Fibroblast of gingiva (primary cell): ENCODE measurements at places on chromosomes 3 and 15.

- no peak for DNase-seq
These were observed 2.3 kb upstream of the HRG start for GRCh38 chr3:186663361-186664118.

DNA sequence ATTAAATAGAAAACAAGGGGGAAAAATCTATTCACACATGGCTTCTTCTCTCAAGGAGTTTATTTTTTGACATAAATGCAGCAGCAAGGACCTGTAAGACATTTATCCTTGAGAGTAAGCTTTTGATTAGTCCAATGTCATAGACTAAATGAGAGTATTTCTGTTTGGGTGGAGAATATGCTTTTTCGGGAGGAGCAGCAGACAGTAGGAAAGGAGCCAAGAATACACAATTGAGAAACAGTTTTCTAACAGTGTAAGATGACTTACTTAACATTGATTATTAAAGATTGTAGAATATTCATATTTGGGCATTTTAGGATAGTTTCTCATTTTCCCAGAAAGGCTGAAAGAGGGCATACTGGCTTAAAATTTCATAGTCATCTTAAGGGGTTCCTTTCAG is 65.9 kb upstream of the PAQR5 start:
- DNase-seq, result no peak

DNA sequence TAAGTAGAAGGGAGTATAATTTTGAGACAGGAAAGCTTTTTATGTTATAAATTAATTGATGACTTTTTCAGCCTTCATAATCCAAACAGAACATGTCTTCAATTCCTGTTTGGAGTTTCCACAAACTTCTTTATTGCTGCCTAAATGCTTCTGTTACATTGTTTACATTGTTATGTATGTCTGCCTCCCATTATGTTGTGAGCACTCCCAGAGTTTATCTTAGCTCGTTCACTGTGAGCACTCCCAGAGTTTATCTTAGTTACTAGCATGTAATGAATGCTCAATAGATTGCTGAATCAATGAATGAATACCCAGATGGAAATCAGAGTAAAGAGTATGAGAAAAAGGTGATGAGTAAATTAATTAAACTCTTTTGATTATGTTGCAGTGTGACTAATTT is 1178.0 kb downstream of the ROBO1 start:
- DNase-seq, result no peak

DNA sequence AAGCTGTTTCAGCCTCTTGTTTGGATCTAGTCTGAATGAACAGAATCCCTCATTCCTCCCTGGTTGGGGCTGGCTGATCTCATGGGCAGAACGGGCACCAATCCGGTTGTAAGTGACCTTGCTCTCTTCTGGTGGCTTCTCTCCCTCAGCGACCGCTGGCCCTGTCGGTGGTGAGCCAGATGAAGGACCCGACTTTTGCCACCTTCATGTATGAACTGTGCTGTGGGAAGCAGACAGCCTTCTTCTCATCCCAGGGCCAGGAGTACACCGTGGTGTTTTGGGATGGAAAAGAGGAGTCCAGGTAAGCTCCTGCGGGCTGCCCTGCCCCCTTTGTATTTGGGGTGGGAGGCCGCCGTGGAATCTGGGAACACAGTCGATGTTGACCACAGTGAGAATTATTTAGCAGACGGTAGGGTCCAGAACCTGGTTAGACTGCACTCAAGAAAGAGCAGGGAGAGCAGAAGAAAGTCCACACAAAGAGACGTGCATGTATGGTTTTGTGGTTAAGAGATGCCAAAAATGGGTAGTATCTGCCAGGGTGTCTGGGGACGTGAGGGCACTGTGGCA is 138.8 kb downstream of the LRRK1 start:
- DNase-seq, result no peak

- DNase-seq, result no peak
These were observed 46.2 kb upstream of the PPP4R2 start for GRCh38 chr3:72950372-72950771.

DNA sequence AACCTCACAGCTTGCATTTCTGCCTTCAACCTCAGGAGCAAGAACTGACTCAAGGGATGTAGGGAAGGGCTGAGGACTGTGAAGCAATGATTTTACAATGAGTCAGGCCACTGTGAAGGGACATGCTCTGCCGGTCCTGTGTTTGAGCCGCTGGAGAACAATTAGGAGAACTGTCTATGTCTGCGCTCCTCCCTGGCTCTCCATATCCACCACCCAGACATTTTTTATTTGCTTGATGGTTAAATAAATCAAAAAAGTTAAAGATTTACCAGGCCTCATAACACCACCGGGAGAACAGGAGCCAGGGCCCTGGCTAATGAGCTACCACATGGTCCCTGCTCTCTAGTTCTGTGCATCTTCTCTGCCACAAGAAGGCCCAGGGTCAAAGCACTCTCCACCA is 29.6 kb downstream of the SEC61A1 start:
- peak; percentile 43 for DNase-seq

GRCh38 chr15:33083232-33084081 is 111.1 kb downstream of the FMN1 start:
- DNase-seq, result no peak

DNA sequence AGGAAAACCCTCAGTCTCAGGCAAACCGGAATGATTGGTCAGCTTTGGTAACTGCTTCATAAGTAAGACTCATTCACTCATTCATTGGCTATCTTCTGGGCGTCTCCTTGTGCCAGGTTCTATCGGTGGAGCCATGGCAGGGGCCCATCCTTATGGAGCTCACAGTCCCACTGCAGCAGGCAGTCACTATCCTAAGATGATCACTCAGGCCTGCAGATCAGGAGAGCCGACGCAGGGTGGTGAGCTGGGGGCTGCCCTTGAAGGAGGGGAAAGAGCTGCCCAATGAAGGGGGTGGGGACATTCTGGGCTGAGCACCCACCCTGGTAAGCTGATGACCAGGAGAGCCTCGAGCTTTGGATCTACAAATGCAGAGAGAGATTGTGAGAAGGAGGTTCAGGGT is 20.5 kb upstream of the FGD5 start:
- DNase-seq, result no peak

DNA sequence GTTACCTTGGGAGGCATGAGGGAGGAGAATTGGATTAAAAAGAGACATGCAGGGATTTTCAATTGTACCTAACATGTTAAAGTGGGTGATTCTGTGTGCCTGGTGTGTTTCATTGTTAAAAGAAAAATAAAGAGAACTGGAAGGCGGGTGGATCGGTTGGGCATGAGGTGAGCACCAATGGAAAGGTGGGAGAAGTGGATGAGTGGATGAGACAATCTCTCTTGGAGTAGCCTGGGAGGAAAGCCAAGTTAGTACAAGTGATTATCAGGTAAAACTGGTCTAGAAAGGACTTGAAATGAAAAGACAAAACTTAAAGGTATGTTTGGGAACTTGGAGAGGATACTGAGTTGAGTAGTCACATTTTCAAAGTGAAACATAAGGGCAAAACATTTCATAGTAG is 12.1 kb downstream of the VEPH1 start:
- no peak for DNase-seq

- DNase-seq, result peak; percentile 73
These were observed 7.3 kb upstream of the ZBTB38 start for GRCh38 chr3:141360888-141361598.

GRCh38 chr15:28901987-28902745 is 16.4 kb downstream of the APBA2 start:
- no peak for DNase-seq

DNA sequence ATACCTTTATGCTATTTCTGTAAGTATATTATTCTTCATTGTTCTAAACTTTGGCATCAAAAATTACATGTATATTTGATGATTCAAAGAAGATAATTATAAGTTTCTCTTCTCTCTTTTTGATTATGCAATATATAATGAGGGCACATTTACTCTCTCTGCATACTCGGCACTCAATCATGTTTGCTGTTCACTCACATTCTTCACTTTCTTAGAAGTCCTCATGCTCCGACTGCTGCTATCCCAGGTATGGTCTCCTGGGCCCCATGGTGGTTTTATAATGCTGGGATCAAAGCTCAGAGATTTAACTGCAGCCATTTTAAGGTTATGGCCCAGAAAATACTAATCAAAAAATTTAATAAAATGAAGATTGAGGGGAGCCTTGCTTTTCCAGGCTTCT is 529.7 kb upstream of the IL12A start:
- DNase-seq, result no peak
